ENCODE measurements at places on chromosomes 1 and 21.

- DNase-seq, result peak; percentile 25
Observed at GRCh38 chr1:9767964-9768668, 55.6 kb downstream of the CLSTN1 start.

GRCh38 chr1:199038156-199038555 is 399.3 kb downstream of the PTPRC start:
- no peak for DNase-seq

GRCh38 chr1:34790985-34791384 is 1.8 kb upstream of the GJA4 start:
- DNase-seq, result no peak

DNA sequence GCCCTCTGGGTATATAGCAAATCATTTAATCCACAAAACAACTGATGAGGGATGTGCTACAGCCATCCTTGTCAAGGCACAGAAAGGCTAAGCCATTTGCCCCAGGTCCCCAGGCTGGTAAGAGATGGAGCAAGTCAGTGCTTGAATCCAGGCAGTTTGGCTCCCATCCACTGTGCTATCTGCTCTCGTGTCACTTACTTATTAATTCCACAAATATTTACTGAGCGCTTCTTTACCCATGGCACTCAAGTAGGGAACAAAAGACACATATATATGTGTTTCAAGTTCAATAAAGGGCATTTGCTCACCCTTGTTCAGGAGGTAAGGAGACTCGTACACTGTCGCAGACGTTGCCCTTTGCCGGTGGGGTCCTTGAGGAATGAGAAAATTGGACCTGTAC is 38.6 kb upstream of the MPZL1 start:
- DNase-seq, result no peak

DNA sequence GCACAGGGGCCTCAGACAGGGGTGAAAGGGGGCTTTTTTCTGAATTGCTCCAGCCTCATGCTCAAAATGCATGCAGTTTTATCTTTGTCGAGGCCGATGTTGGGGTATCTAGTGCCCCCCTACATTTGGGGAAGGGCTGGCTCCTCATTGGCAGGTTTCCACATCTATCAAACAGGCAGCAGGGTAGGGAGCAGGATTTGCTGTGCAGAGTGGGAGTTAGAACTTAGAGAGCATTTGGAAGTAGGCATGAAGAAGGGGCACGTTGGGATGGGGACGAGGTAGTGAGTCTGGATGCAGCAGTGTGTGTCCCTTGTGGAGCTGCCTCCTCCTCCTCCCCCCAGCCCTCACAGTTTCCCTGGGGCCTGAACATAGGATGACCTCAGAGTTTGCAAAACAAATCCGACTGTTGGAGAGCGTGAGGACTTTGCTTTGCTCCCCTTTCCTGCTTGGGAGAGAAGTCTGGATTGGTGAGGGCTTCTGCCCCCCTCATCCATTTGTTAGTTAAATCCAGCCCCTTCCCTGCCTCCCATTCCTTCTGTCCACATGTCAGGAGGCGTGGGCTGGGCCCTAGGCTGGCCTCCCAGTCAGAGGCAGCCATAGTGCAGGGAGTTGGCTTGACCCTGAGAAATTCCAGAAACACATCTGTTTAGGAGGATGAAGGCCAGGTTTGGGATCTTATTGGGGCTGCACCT is 36.9 kb upstream of the GPR37L1 start:
- DNase-seq, result no peak

DNA sequence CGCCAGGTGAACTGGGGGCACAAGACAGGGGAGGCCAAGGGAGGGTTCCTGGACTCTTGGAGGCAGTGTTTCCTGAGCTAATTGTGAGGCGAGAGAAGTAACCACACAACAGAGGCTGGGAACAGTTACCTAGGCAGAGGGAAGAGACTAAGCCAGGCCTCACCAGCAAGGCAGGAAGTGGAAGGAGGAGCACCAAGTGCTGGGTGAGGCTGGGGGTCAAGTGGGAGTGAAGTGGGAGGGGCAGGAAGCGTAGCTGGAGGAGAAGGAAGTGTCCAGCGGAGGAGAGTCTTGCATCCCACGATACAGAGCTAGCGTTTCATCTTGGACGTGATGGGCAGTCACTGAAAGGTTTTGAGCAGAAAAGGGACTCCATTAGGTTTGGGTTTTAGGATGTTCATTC is 48.3 kb upstream of the CAPZB start:
- no peak for DNase-seq

GRCh38 chr1:74436078-74436477 is 76.3 kb downstream of the LRRC53 start:
- DNase-seq, result no peak

DNA sequence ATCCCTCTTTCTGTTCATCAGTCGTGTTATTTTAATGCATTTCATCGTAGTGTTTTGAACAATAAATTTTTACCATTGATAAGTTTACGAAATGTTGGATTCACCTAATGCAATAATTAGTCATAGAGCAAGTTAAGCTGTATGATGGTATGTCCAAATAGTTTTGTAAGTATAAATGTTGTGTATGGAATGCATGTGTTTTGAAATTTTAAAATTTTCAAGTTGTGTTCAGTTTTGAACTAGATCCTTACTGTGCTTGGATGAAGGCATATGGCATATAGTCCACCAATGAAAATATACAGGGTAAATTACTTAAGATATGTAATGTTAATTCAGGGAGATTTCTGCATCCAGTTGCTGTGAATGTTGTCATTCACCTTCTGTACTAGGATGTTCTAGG is 2.3 kb downstream of the ZMYM4 start:
- no peak for DNase-seq

GRCh38 chr1:108947871-108948525 is 15.3 kb downstream of the CLCC1 start:
- no peak for DNase-seq

DNA sequence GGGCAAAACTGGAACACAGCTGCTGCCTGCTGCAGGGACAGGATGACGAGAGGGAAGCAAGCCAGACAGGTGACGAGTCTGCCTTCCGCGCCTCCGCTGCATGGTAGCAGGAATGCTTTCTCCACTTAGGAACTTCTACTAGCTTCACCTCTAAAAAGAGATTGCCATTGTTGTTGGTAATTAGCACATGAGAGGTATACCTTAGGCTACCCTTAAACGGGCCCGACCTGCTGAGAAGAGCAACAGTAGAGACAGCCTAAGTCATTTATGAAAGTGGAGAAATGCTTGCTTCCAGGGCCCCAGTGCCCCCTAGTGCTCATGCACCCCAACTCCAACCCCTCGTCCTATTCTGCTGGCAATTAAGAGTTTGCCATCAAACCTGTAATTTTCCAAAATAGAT is 96.9 kb upstream of the AKT3 start:
- DNase-seq, result peak; percentile 43

GRCh38 chr21:20739421-20739820 is 258.8 kb upstream of the NCAM2 start:
- DNase-seq, result no peak

DNA sequence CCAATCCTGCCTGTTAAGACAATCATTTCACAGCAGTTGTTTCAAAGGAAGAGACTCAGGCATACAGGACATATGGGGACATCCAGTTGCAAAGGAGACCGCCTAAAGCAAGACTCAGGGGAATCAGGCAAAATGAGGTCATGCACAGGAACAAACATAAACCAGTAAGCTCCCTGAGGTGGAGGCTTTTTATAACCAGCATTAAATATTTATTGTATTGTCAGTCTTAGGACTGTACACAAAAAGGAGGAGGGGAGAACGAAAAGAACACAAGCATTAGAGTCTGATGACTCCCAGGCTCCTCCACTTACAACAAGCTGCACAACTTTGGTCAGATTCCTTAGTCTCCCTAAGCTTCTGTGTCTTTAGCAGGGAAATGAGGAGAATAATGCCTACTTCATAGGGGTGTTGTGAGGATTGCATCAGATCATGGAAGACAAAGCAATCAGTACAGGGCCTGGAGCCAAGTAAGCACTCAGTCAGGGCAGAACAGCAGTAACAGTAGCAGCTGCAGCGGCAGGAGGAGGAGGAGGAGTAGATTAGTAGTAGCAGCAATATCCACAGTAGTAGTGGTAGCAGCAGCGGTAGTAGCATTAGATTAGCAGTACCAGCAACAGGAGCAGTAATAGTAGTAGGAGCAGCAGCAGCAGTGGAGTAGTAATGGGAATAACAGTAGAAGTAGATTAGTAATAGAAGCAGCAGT is 54.2 kb upstream of the SPATA6 start:
- no peak for DNase-seq

- no peak for DNase-seq
Observed at GRCh38 chr1:63892632-63893395, 119.0 kb downstream of the ROR1 start.

DNA sequence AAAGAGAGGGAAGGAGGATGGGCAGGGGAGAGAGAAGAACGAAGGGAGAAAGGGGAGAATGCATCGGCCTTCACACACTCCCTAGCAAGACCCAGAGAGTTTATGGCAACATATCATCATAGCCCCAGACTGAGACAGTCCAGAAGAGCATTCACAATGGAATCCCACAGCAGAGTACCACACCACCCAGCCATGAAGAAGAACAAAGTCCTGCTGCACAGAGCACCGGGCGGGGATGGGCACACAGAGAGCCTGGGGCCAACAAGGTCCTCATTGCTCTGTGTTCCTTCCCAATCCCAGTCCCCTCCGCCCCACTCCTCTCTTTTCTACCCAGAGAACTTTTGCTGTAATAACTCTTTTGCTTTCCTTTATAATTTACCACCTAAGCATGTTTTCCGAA is 118.1 kb upstream of the TMPRSS2 start:
- DNase-seq, result no peak

DNA sequence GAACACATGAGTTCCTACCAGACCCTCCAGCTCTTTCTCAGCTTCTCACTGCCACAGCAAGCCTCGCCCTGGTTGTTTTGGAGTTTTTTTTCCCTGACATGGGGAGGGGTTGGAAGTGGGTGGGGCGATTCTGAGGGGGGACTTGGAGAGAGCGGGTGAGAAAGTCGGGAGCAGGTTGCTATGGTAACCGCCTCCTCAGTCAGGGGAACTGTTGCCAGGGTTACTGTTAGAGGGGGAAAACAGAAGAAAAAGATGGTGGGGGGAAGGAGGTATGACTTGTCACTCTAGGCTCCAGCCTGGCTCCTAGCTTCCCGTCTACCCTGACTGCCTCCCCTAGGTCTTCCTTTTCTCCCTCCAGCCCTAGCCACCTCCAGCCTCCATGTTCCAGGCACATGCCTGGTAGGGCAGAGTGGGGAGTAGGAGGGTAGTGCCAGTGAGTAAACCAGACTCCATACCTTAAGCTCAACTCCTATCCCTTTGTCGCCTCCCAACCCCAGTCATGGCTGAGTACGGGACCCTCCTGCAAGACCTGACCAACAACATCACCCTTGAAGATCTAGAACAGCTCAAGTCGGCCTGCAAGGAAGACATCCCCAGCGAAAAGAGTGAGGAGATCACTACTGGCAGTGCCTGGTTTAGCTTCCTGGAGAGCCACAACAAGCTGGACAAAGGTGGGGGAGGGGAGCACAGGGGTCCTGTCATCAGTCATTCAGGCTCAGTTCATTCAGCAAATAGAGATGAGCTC is 6.0 kb downstream of the PEA15 start:
- DNase-seq, result no peak

DNA sequence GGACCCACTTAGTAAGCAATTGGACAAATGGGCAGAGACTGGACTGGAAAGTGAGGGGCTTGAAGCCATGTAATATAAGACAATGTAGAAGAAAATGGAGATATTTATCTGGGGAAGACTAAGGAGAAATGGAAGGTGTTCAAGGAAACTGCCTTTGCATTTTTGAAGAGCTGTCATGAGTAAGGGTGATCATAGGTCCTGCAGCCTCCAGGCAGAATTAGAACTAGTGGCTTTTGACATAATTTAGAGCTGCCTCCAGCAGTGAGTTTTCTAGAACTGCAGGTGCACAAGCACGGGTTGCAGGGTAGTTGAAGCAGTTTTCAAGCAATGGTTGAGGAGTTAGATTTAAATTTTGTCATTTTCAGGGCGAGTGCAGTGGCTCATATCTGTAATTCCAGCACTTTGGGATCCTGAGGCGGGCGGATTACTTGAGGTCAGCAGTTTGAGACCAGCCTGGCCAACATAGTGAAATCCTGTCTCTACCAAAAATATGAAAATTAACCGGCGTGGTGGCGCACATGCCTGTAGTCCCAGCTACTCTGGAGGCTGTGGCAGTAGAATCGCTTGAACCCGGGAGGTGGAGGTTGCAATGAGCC is 3.7 kb upstream of the CDC14A start:
- DNase-seq, result no peak

GRCh38 chr1:89149229-89149628 is 23.3 kb upstream of the GBP2 start:
- DNase-seq, result no peak

DNA sequence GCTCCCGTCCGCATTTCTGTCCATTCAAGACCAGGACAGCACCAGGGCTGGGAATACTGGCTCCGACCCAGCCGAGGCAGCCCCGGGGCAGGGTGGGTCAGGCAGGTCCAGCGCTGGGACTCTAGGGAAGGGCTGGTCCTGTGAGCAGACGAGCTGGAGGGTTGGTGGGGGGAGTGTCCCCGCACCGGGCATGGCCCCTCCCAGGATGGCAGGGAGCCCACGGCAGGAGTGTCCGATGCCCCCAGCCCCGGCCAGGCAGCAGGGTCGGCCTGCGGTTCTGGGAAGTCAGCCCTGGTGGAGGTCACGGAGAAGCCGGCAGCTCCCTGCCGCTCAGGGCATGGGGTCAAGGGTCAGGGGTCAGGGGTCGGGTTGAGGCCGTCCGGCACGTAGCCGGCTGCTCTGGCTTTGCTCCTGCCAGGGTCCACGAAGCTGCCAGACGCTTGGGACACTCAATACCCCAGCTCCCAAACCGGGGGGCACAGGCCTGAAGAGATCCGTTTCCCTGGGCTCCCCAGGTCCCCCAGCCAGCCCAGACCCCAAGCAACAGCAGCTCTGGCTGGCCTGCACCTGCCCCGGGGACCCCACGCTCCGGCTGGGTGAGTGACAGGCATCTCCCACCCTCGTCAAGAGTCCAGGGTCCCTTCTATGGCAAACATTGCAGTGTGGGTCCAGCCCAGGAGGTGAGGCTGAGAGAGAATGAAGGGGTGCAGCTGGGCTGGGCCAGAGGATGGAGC is 6.7 kb downstream of the C1QTNF12 start:
- no peak for DNase-seq

- DNase-seq, result no peak
Observed at GRCh38 chr1:247440001-247440620, 17.8 kb downstream of the OR2B11 start.

DNA sequence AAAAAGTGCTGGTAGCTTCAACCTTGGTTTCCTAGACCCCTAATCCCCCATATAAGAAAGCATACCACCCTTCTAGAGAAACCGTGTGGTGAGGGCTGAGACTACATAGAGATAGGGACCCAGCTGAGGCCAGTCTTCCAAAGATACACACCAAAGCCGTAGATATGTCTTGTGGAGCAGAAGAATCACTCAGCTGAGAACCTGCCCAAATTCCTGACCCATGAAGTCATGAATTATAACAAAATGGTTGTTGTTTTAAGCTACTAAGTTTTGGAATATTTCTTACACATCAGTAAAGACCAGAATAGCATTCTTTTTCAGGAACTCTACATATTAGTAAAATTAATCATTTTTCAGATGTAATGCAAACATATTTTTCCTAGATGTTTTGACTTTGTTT is 3.3 kb upstream of the SNRPE start:
- no peak for DNase-seq

- no peak for DNase-seq
Observed at GRCh38 chr1:94336991-94337390, 81.2 kb upstream of the ABCD3 start.

GRCh38 chr1:200103966-200104583 is 76.6 kb downstream of the NR5A2 start:
- DNase-seq, result no peak

All from activated naive CD4-positive, alpha-beta T cell treated with anti-CD3 and anti-CD28 coated beads, Interleukin-2, amount 10 ng/mL, durations not matched to agents 7 days and 5 days (primary cell).